ENCODE measurements at places on chromosomes 12 and 14. TPM values are rescaled to one million over a fixed set of nuclear protein-coding genes. Genes with fewer than 3 reads are reported as not detected.

GPR65 gene
- total RNA-seq: 1.3 TPM

GRCh38 chr12:68901551-68901950, 31.4 kb downstream of the CPM start:
- no peaks in the 10 kb centered on the region for H3K36me3 ChIP-seq
- no peak overlapping the region for H3K27ac ChIP-seq
- H3K4me3 ChIP-seq: no peak overlapping the region
- peaks cover 46% of the 10 kb centered on the region for H3K4me1 ChIP-seq
- no peak for DNase-seq

GRCh38 chr12:131364903-131365820, 345.7 kb upstream of the SFSWAP start:
- DNase-seq: no peak
- H3K36me3 ChIP-seq: no peaks in the 10 kb centered on the region
- no peaks in the 10 kb centered on the region for H3K4me1 ChIP-seq

TAS2R8 gene
- not detected for total RNA-seq

GRCh38 chr12:88399811-88400210, 180.5 kb downstream of the KITLG start:
- H3K4me1 ChIP-seq: no peaks in the 10 kb centered on the region
- no peak overlapping the region for H3K4me3 ChIP-seq
- no peak for DNase-seq
- H3K27me3 ChIP-seq: no peaks in the 10 kb centered on the region
- H3K36me3 ChIP-seq: no peaks in the 10 kb centered on the region
- H3K27ac ChIP-seq: no peak overlapping the region

- peaks cover 17% of the 10 kb centered on the region for H3K36me3 ChIP-seq
- no peak overlapping the region for H3K4me3 ChIP-seq
- no peaks in the 10 kb centered on the region for H3K27me3 ChIP-seq
- H3K27ac ChIP-seq: no peak overlapping the region
- H3K4me1 ChIP-seq: no peaks in the 10 kb centered on the region
- no peak for DNase-seq
Observed at GRCh38 chr12:2930865-2931264, 28.3 kb upstream of the TEAD4 start.

- no peak for DNase-seq
- H3K36me3 ChIP-seq: no peaks in the 10 kb centered on the region
- no peaks in the 10 kb centered on the region for H3K27me3 ChIP-seq
- H3K4me1 ChIP-seq: peaks cover 60% of the 10 kb centered on the region
Observed at GRCh38 chr14:94394581-94395207, 6.3 kb upstream of the SERPINA1 start.

GRCh38 chr12:10196210-10196609, 16.5 kb upstream of the GABARAPL1 start:
- no peaks in the 10 kb centered on the region for H3K27me3 ChIP-seq
- no peak overlapping the region for H3K27ac ChIP-seq
- no peak for DNase-seq
- no peaks in the 10 kb centered on the region for H3K4me1 ChIP-seq

SMOC1 gene
- total RNA-seq: 14.0 TPM

RERG gene
- 13.8 TPM for total RNA-seq

NEUROD4 gene
- not detected for total RNA-seq

Measured in body of pancreas (tissue), 4 donors.